ENCODE measurements at places on chromosomes 2 and 18. TPM values are rescaled to one million over a fixed set of nuclear protein-coding genes. Genes with fewer than 3 reads are reported as not detected.

Gene LCT
- not detected for total RNA-seq

Gene FHL2
- total RNA-seq = 46.5 TPM

Gene SIX3
- 35.2 TPM for total RNA-seq

Gene ALPP
- not detected for total RNA-seq

Gene AGXT
- not detected for total RNA-seq

Gene VRK2
- 12.1 TPM for total RNA-seq

Gene PARD6G
- 12.5 TPM for total RNA-seq

Gene WNT10A
- 8.1 TPM for total RNA-seq

Gene CD226
- total RNA-seq = 5.2 TPM

Gene KCNK3
- total RNA-seq = 40.4 TPM

Gene ESPNL
- 1.2 TPM for total RNA-seq

Gene PRKCE
- 18.9 TPM for total RNA-seq
